ENCODE measurements at places on chromosomes 5 and 9. TPM values are rescaled to one million over a fixed set of nuclear protein-coding genes. Genes with fewer than 3 reads are reported as not detected.

DNA sequence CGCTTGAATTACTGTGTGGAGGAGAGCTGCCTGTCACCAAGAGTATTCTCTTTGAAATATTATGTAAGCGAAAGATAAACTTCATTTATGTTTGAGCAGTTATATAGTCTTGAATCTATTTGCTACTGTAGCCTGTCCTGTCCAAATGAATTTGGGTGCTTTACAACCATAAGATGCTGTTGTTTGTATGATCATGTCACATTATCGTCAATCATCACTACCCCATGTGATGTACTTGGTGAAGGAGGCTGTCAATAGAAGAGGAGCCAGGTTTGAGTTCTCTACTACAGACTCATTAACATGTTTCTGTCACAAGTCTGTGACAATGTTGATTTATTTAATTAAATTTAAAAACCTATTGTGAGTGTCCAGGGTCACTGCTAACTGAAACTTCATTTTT lies 403.3 kb upstream of the MEF2C start:
- no peak for DNase-seq

DNA sequence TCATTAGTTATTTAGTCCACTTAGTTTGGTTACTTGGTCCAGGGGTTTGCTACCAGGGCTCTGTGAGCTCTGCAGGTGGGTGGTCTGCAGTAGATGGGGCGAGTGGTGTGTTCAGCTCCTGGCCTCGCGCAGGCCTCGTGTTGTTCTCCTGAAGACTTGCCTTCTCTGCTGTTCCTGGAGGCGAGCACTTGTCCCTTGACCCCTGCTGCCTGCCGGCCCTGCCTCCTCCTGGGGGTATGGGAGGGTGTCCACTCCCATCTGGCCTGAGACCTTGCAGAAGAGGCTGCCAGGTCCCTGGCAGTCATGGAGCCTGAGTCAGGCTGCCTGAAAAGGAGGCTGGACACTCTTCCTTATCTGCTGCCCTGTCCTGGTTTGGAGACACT lies 137.0 kb downstream of the CACNA1B start:
- DNase-seq: no peak

DNA sequence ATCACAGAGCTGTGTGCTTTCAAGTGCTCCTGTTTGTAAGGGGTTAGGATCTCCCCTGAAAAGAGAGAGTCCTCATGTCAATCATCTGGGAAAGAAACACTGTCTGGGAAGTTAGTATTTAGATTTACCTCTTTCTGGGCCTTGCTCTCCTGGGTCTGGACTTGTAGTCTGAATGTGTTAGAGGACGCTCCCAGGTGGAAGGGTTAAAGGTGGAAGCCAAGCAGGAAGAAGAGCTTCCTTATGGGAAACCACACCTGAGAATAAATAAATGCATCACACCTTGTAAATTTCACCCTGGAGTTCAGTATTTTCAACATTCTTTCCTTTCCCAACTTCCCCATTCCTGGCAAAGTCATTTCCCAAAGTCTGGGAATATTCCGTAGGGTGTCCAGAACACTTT lies 1.3 kb downstream of the PLGRKT start:
- no peak for DNase-seq

DNA sequence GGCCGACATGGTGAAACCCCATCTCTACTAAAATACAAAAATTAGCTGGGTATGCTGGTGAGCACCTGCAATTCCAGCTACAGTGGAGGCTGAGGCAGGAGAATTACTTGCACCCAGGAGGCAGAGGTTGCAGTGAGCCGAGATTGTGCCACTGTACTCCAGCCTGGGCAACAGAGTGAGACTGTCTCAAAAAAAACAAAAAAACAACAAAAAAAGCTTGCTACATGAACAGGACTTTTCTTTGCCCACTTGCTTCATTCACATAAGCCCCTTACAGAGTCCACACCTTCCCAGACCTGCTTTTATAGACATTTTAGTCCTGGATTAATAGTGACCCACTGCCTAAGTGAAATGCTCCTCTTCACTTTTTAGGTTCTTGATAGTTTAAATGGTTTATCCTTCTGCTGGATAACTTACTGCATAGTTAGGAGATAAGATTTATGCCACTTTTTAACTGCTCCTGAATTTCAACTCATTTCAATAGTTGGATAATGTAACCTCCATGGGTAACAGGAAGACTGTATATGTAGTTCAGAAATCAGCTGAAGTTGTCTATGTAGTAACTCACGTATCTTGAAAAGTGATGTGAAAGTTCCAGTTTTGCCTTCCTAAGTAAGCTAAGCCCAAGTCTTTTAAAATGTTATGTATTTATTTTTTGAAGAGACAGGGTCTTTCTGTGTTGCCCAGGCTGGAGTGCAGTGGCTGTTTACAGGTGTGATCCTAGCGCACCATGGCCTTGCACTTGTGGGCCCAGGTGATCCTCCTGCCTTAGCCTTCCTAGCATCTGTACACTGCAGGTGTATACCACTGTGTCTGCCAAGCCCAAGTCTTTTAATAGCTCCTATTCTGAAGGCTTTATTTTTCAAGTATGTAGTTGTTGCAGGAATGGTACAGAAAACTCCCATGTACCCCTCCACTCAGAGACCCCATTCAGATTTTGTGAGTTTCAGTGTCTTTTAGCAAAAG lies 19.7 kb downstream of the SUB1 start:
- DNase-seq: no peak

GRCh38 chr5:88230546-88231066 lies 38.0 kb downstream of the TMEM161B start:
- DNase-seq: no peak

GRCh38 chr5:15798006-15798405 lies 298.0 kb downstream of the FBXL7 start:
- DNase-seq: no peak

GRCh38 chr9:72721067-72721466 lies 199.7 kb downstream of the TMC1 start:
- no peak for DNase-seq

GRCh38 chr5:1400211-1400855 lies 44.9 kb downstream of the SLC6A3 start:
- DNase-seq: no peak

GRCh38 chr5:32523625-32524024 lies 61.7 kb upstream of the SUB1 start:
- no peak for DNase-seq

DNA sequence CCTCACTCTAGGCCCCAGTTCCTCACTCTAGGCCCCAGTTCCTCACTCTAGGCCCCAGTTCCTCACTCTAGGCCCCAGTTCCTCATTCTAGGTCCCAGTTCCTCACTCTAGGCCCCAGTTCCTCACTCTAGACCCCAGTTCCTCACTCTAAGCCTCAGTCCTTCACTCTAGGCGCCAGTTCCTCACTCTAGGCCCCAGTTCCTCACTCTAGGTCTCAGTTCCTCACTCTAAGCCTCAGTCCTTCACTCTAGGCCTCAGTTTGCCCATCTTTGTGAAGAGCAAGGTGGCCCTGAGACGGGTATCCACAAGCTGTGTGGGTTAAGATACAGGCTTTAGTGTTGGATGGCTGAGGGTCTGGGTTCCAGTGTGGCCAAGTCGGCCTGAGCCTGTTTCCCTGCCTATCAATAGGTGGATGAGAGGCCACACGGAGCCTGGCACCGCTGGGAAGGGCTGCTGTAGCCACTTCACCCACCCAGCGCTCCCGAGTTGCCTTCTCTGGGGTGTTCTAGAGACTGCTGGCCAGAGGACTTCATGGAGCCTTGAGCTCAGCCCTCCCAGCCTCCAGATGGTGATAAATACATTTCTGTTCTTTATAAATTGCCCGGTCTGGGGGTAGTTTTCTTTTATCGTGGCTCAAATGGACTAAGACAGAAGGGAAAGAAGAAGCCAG lies 150.2 kb downstream of the RXRA start:
- no peak for DNase-seq

LHX3 gene
- not detected for total RNA-seq

ADGRD2 gene
- 0.62 TPM for total RNA-seq

RGS7BP gene
- 1.0 TPM for total RNA-seq

AGXT2 gene
- total RNA-seq: not detected

KIF4B gene
- not detected for total RNA-seq

SLC45A2 gene
- 0.45 TPM for total RNA-seq

All from mesothelial cell of epicardium (in vitro differentiated cells).